ENCODE measurements at places on chromosomes 7 and 10. TPM values are rescaled to one million over a fixed set of nuclear protein-coding genes. Genes with fewer than 3 reads are reported as not detected.

DNA sequence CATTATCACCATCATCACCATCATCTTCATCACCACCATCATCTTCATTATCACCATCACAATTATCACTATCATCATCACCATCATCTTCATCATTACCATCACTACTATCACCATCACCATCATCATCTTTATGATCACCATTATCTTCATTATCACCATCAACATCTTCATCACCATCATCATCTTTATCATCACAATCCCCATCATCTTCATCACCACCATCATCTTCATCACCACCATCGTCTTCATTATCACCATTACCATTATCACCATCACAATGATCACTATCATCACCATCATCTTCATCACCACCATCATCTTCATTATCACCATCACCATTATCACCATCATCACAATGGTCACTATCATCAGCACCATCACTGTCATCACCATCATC, 621.1 kb downstream of the PTPRN2 start:
- no peak for DNase-seq

DNA sequence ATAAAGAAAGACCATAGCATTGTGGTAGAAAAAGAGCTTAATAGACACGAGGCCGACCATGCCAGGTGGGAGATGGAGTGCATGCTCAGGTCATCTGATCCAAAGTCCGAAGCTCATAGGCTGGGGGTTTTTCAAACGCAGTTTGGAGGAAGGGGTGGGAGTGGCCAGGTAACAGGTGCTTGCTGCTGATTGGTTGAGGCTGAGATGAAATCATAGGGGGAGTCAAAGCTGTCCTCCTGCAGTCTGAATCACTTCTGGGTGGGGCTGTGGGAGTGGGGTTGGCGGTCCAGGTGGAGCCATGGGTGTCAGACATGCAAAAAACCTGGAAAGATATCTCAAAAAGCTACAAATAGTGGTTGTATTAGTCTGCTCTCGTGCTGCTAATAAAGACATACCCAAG, 2.8 kb upstream of the ERCC6 start:
- no peak for DNase-seq

The TACC2 gene
- 31.0 TPM for total RNA-seq

GRCh38 chr7:84231157-84231556, 36.6 kb upstream of the SEMA3A start:
- no peak for DNase-seq

GRCh38 chr7:89265631-89266030, 470.1 kb upstream of the TEX47 start:
- no peak for DNase-seq

- DNase-seq: no peak
Measured at GRCh38 chr10:91104193-91105041, 116.0 kb upstream of the PCGF5 start.

GRCh38 chr7:37705976-37706375, 22.4 kb downstream of the GPR141 start:
- no peak for DNase-seq

DNA sequence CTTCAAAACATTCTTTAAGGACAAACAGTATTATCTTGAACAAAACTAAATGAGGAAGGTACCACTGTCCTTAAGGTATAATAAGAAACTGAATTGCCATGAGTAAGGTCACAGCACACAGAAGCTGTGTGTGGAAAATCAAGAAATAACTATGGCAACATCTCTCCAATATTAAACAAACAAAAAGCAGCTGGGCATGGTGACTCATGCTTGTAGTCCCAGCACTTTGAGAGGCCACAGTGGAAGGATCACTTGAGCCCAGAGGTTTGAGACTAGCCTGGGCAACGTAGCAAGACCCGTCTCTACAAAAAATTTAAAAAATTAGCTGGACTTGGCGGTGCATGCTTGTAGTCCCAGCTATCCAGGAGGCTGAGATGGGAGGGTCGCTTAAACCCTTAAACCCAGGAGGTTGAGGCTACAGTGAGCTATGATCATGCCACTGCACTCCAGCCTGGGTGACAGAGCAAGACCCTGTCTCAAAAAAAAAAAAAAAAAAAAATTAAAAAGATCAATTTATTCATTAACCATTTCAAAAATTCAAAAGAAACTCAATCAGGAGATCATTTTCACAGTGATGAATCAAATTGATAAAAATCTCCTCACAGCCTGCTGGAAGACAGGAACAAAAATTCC, 195.4 kb downstream of the SKIDA1 start:
- DNase-seq: no peak

The AS3MT gene
- total RNA-seq: 2.1 TPM

GRCh38 chr7:119556436-119556835, 716.5 kb upstream of the KCND2 start:
- DNase-seq: no peak

GRCh38 chr7:16923019-16923418, 41.2 kb upstream of the AGR3 start:
- no peak for DNase-seq

- no peak for DNase-seq
Measured at GRCh38 chr10:109882251-109883057, 40.9 kb downstream of the XPNPEP1 start.

DNA sequence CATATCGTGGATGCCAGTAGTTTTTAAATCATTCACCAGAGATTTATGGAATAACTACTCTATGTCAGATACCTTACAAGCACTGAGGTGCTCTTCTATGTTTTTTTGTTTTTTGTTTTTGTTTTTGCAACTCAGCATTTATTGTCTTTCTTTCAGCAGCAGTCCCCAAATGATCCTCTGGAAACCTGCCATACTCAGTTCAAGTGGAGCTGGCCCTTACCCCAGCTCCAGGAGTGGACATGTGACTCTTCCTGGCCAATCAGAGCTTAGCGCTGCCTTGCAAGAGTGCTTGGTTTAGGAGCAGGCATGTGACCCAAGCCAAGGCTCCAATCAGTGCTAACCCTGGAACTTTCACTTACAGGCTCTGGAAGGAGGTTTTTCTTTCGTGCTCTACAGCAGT, 356.6 kb upstream of the ZMIZ1 start:
- DNase-seq: peak; percentile 4

DNA sequence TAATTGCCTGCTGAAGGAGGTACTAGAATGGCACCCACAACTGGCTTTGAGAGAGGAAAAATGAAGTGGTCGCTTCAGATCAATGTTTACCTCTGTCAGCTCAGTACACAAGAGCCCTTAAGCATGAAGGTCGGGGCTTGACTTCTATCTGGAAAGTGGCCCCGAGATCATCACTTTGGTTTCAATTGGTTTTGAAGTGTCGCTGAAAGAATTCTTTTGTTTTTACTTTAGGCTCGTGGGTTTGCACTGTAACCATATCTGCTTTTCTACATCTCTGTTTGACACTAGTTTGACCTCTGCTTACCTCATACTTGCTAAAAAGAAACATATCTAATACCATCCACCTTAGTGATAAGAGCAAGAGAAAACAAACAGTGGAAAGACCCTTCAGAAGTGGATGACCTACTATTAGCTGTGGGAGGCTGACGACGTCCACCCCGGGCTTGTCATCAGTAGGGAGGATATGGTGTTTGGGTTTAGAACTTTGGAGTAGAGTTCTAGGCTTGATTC, 361.8 kb downstream of the GATA3 start:
- DNase-seq: no peak

The MYO1G gene
- 8.7 TPM for total RNA-seq

The LRMDA gene
- total RNA-seq: 26.6 TPM

The CALML3 gene
- not detected for total RNA-seq

DNA sequence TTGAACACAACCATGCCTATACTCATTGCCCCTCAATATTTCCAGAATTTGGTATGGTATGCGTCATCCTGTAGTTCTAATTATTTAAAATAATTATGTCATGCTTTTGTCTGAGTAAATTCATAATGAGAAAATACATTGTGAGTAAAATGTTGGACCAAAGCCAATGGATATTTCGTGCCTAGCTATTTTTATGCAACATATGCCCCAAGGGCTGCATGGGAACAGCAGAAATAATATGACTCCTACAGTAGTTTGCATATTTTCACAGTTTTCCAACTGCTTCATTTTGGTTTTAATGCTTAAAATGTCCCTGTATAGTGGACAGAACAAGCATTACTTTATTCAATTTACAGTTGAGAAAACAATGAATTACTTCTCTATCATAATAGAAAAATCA, 1115.6 kb upstream of the GHITM start:
- DNase-seq: no peak

DNA sequence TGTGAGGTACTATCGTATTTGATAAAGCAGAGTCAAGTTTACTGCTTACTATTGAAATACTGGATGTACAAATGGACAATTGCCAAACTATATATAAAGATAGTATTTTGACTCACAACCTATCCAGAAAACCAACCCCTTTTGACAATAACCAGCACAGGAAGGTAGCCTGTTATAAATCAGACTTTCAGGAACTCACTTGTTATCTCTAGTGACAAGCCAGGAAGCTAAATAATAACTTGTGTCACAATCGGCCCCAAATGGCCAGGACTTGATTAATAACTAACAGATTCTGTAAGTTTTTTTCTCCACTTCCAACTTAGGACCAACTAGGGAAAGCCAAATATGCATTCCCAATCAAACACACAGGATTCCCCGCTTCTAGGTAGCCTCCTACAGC, 38.8 kb upstream of the SLC35G1 start:
- no peak for DNase-seq

- no peak for DNase-seq
Measured at GRCh38 chr10:21505711-21506278, 19.7 kb downstream of the SKIDA1 start.

The TMUB1 gene
- total RNA-seq: 31.9 TPM

- DNase-seq: no peak
Measured at GRCh38 chr7:117347480-117347879, 24.6 kb upstream of the WNT2 start.

GRCh38 chr7:35241884-35242283, 12.0 kb downstream of the TBX20 start:
- no peak for DNase-seq

DNA sequence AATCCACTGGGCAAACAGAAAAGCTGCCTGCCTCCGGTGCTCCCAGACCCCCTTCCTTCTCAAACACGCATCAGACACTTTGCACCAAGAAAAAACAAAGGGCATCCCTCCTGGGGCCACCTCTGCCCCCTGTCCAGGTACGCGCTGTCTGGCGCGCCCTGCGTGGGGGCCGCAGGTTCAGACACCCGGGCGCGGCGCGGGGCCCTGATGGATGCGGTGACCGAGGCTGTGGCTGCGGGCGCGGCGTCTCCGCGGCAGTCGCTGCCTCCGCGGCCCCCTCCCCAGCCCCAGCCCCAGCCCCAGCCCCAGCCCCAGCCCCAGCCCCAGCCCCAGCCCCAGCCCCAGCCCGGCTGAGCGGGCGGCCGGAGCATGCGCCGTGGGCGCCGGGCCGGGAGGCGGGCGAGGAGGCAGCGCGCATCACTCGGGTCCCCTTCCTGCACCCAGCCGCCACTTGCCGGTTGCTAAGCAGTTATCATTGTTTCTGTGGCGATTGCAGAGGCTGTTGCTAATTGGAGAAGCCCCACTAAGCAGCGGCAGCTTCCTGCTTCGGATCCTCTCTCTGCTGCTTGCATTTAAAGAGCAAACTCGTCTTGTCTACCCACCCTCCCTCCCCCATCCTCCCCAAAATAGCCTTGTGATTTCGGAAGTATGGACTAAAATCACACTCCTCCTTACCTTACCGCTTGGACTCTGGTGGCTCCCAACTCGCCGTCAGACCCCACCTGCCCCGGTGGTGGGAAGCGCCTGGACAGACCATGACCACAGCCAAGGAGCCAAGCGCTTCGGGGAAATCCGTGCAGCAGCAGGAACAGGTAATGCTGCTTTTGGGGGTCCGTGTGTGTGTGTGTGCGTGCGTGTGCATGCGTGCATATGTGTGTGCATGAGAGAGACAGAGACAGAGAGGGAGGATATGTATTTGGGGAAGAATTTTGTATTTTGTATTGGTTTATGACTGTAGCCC, 252.8 kb downstream of the DPP6 start:
- DNase-seq: no peak

The NUTM2A gene
- 1.1 TPM for total RNA-seq

DNA sequence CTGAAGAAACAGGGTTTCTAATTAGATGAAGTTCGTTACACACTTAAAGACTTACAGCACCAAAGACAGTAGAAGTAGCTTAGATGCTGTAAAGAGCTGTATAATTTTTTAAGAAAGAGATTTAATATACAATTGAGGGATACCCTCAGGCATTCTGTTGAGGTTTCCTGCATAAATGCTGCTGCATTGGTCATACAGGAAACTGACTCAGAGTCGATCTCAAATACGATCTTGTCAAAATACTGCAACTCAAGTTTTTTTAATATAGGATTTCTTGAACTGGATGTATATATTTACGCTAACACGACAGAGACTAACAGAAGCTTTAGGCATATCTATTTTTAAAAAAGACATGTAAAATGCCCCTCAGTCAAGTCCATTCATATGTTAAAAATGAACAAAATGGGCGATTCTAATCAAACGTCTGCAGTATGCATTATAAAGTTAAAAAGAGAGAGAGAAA, 2.4 kb upstream of the ARID5B start:
- no peak for DNase-seq

- no peak for DNase-seq
Measured at GRCh38 chr7:45325378-45325777, 167.8 kb downstream of the RAMP3 start.

GRCh38 chr10:69831231-69831855, 29.6 kb downstream of the COL13A1 start:
- no peak for DNase-seq

DNA sequence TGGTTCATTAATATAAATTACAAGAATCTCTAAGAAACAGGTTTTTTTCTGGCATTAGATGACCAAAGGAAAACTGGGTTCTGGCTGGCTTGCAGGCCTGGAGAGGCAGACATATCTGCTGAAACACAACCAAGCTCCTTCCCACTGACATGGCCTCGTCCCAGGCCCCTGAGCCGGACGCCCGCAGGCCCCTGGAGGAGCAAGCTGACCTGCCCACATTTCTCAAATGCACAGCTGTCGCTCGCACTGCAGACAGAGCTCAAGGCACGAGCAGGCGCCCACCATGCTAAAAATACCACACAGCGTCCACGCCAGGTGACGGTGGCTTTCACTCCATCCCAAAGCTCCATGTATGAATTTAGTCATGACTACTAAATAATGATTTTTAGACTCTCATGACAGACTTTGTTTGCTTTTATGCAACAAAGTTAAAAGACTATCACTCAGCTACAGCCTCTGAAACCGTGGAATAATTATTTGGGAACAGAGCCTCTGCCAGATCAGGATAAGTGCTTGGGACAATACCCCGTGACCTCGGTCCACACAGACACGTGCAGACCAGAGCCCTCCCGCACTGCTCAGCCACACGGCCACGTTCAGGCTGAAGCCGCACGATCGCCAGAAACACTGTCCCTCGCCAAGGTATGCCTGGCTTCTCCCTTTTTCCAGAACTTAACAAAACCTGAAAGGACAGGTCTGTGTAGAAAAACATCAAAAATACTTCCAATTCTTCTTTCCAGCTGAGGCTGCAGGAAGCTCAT, 71.1 kb downstream of the DIP2C start:
- DNase-seq: no peak

- DNase-seq: no peak
Measured at GRCh38 chr10:88981435-88981834, 9.2 kb upstream of the FAS start.

DNA sequence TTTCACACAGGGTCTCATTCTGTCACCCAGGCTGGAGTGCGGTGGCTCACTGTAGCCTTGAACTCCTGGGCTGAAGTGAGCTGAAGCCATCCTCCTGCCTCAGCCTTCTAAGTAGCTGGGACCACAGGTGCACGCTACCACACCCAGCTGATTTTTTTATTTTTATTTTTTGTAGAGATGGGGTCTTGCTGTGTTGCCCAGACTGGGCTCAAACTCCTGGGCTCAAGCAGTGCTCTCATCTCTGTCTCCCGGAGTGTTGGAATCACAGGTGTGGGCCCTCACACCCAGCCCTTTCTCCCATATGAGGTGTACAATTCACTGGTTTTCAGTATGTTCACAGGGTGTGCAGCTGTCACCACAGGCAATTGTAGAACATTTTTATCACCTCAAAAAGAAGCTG, 5.2 kb downstream of the INPP5A start:
- no peak for DNase-seq

The SYT15 gene
- 6.3 TPM for total RNA-seq

The PRKAG2 gene
- 61.2 TPM for total RNA-seq

Measured in mesenteric fat pad (tissue), 1 donor.